H1 (cell line): ENCODE measurements at places on chromosomes 5 and 9.

GRCh38 chr5:67214036-67214435 is 17.4 kb upstream of the CD180 start:
- no peak overlapping the region for H3K27ac ChIP-seq
- H3K4me1 ChIP-seq: no peaks in the 10 kb centered on the region
- no peak overlapping the region for H3K4me3 ChIP-seq

- H3K27me3 ChIP-seq: no peaks in the 10 kb centered on the region; the same call in 1 of the 2 replicates
- H3K27ac ChIP-seq: no peak overlapping the region
- H3K36me3 ChIP-seq: no peaks in the 10 kb centered on the region
- H3K4me1 ChIP-seq: no peaks in the 10 kb centered on the region; the same call in 1 of the 2 replicates
Measured at GRCh38 chr5:139058121-139058520, 140.0 kb downstream of the SIL1 start.

- no peaks in the 10 kb centered on the region for H3K36me3 ChIP-seq
- no peaks in the 10 kb centered on the region for H3K27me3 ChIP-seq
- H3K4me3 ChIP-seq: no peak overlapping the region
- H3K4me1 ChIP-seq: no peaks in the 10 kb centered on the region
Measured at GRCh38 chr9:79221084-79221483, 350.7 kb upstream of the TLE4 start.

GRCh38 chr5:55151923-55152842 is 7.8 kb upstream of the GPX8 start:
- H3K27ac ChIP-seq: no peak overlapping the region
- H3K27me3 ChIP-seq: no peaks in the 10 kb centered on the region
- H3K4me3 ChIP-seq: no peak overlapping the region
- no peak for DNase-seq

DNA sequence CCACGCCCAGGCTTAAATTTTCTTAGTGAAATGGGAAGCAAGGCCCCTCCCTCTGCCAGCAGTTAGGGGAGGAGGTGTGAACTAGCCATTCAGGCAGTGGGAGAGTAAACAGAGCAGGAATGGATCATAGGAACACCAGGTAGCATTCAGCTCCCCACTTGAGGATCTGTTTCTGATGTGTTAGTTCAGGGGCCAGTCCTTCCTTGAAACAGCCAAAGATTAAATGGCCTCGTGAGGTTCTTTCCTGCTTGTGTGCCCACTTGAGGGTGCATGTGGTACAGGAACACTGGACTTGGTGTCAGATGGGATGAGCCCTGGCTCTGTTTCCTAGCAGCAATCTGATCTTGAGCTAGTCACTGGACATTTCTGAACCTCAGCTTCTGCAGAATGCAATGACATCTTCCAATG is 21.2 kb downstream of the FAXDC2 start:
- H3K4me1 ChIP-seq: no peaks in the 10 kb centered on the region
- no peak overlapping the region for H3K4me3 ChIP-seq
- no peak for DNase-seq
- H3K27ac ChIP-seq: no peak overlapping the region
- no peaks in the 10 kb centered on the region for H3K27me3 ChIP-seq

DNA sequence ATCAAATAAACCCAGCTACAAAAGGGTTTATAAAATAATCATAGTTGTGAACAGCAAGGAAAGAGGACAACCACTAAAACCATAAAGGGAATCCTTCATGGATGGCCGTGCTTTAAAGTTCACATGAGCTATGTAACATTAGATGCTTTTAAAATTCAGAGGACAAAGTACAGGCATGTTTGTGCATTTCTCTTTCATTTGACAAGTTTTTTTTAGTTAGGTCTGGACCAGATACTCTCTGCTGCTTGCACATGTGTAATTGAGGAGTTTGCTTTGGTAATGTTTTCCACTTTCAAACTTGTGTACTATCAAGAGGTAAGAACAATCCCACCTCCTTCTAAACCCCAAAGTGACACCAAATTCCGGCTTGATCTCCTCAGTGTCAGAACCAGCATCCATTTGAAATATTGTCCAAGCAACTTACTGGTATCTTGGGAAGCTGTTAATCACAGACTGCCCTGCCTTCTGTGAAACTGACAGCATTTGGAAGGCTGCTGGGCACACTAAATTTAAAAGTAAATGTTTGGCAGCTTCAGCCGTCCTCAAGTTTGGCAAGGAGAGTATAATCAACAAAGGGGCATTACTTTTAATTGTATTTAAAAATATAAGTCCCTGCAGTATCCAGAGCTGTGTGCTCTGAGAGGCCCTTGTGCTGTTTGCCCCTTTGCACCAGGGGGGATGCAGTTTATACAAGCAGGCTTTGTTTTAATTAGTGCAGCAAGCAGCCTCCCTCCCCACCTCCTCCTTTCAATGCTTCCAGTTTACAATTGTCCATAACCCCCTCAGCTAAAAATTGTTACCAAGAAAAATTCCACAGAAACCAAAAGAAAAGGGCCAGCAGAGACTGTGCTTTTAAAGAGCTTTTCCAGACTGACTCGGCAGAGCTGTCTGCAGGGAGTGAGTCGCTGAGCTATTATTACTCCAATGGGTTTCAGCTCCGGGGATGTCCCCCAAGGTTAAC is 328.3 kb upstream of the MPDZ start:
- H3K4me1 ChIP-seq: peaks cover 4% of the 10 kb centered on the region; the same call in 1 of the 2 replicates
- no peaks in the 10 kb centered on the region for H3K27me3 ChIP-seq
- H3K36me3 ChIP-seq: no peaks in the 10 kb centered on the region
- no peak overlapping the region for H3K27ac ChIP-seq

DNA sequence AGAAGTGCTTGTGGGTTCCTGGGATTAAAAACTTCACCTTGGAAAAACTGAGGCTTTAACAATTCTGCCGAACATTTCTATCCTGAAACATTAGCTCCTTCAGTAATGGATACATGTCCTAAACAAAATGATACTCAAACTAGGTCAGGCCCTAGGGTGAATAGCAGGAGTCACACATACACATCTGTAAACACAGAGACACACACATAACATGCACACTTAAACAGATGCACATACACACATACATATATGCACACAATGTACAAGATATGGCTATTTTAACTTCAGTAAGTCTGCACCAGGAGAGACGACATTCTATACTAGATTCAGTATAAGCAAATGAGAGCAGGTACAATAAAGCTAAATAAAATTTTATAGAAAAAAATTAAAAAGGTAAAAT is 124.4 kb downstream of the DCP2 start:
- no peaks in the 10 kb centered on the region for H3K4me1 ChIP-seq
- DNase-seq: no peak
- H3K27ac ChIP-seq: no peak overlapping the region
- H3K4me3 ChIP-seq: no peak overlapping the region

GRCh38 chr9:99259231-99259918 is 37.3 kb downstream of the SEC61B start:
- peak; percentile 67 for DNase-seq
- no peak overlapping the region for H3K4me3 ChIP-seq
- no peak overlapping the region for H3K27ac ChIP-seq
- no peaks in the 10 kb centered on the region for H3K27me3 ChIP-seq

GRCh38 chr5:130939059-130939458 is 226.0 kb downstream of the HINT1 start:
- no peaks in the 10 kb centered on the region for H3K4me1 ChIP-seq
- no peak overlapping the region for H3K4me3 ChIP-seq
- no peak overlapping the region for H3K27ac ChIP-seq
- H3K27me3 ChIP-seq: no peaks in the 10 kb centered on the region
- H3K36me3 ChIP-seq: no peaks in the 10 kb centered on the region

DNA sequence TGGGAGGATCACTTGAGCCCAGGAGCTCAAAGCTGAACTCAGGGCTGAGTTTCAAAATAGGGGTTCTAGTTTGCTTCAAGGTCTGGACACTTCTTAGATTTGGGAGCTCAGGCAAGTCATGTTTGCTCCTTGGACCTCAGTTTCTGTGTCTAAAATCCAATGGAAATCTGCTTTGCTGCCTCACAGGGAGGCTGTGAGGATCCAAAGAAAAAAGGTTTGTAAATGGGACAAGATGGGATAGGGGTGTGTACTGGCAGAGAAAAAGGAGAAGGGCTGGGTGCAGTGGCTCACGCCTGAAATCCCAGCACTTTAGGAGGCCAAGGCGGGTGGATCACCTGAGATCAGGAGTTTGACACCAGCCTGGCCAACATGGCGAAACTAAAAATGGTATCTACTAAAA is 39.6 kb upstream of the SH3PXD2B start:
- no peak for DNase-seq
- H3K4me3 ChIP-seq: no peak overlapping the region
- H3K4me1 ChIP-seq: no peaks in the 10 kb centered on the region
- no peak overlapping the region for H3K27ac ChIP-seq
